ENCODE measurements at places on chromosomes 2 and 18. TPM values are rescaled to one million over a fixed set of nuclear protein-coding genes. Genes with fewer than 3 reads are reported as not detected.

GRCh38 chr2:12433626-12433990, 283.1 kb upstream of the TRIB2 start:
- no peak overlapping the region for H3K4me3 ChIP-seq
- no peak overlapping the region for H3K27ac ChIP-seq
- H3K4me1 ChIP-seq = peaks cover 33% of the 10 kb centered on the region
- H3K27me3 ChIP-seq = no peaks in the 10 kb centered on the region

GRCh38 chr2:20667531-20668401, 822 bp downstream of the GDF7 start:
- no peaks in the 10 kb centered on the region for H3K4me1 ChIP-seq
- H3K36me3 ChIP-seq = no peaks in the 10 kb centered on the region
- H3K27ac ChIP-seq = no peak overlapping the region
- DNase-seq = no peak
- peak overlapping the region; percentile 74 for H3K4me3 ChIP-seq

DNA sequence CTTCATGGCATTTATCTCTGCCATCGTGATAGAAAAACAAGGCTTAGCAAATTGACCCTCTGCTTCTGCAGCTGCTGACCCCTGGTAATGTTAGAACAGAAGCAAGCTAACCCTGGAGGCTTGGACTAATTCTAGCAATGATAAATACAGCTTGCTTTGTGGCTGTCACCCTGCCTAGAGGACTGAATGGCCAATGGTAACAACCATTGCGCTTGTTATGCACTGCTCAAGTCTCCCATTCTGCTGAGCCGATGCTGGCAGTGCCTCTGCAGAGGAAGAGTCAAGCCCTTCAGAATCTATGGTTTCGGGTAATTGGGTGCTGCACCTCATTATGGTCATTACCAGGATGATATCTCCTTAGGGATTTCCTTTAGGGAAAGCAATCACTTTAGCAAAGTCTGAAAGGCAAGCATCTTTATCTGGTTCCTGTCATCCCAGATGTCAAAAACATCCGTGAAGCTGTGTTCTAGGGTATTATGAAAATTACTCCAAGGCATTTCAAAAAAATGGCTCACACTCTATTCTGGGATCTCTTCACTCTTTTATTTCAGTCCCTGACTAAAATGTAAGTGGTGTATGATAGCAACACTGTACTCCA, 186.8 kb upstream of the DLGAP1 start:
- H3K4me1 ChIP-seq = no peaks in the 10 kb centered on the region
- H3K27ac ChIP-seq = no peak overlapping the region
- H3K27me3 ChIP-seq = no peaks in the 10 kb centered on the region
- H3K4me3 ChIP-seq = no peak overlapping the region

DNA sequence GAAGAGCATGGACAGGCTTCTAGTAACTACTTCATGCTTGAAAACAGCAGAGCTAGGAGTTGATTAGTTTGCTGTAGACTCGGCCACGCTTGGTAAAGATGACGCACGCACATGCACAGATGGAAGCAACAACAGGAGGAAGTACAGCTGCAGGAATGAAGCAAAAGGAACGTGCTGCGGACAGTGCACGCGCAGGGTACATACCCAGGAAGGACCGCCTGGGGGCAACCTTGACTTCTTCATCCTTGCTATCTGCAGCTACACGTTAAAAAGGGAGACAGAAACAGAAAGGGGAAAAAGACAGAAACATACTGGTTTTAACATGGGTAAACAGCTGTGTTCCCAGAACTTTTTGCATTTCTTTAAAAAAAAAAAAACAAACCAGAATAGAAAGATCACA, 17.7 kb downstream of the SLC66A2 start:
- H3K4me1 ChIP-seq = peaks cover 3% of the 10 kb centered on the region
- no peak overlapping the region for H3K4me3 ChIP-seq
- H3K27me3 ChIP-seq = no peaks in the 10 kb centered on the region
- no peak for DNase-seq

DNA sequence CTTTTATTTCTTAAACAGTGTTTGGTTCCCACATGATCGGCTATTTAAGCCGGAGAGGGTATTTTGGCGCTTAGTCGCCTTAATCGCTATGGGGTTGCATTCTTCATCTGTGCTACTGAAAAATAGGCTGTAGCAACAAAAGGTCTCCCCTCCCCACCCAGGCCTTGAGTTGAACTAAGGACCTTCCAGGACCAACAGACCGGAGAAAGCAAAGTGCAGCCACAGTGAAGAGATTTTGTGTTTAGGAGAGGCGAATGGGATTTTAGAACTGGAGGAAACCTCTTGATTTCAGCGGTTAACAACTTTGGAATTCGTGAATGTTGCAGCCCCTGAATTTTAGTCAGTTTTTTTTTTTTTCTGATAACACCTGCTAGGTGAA, 1.4 kb downstream of the ITGA6 start:
- peak overlapping the region; percentile 76 for H3K4me3 ChIP-seq
- DNase-seq = no peak
- no peaks in the 10 kb centered on the region for H3K27me3 ChIP-seq
- no peaks in the 10 kb centered on the region for H3K36me3 ChIP-seq
- peaks cover 72% of the 10 kb centered on the region for H3K4me1 ChIP-seq
- H3K27ac ChIP-seq = no peak overlapping the region

- no peaks in the 10 kb centered on the region for H3K27me3 ChIP-seq
- H3K36me3 ChIP-seq = no peaks in the 10 kb centered on the region
- no peak for DNase-seq
- no peaks in the 10 kb centered on the region for H3K4me1 ChIP-seq
- H3K4me3 ChIP-seq = no peak overlapping the region
- H3K27ac ChIP-seq = no peak overlapping the region
Measured at GRCh38 chr18:43022874-43023273, 92.6 kb downstream of the RIT2 start.

- no peak for DNase-seq
- H3K27ac ChIP-seq = peak overlapping the region; percentile 74
- H3K4me1 ChIP-seq = peaks cover 16% of the 10 kb centered on the region
- H3K36me3 ChIP-seq = peaks cover 2% of the 10 kb centered on the region
- H3K27me3 ChIP-seq = no peaks in the 10 kb centered on the region
Measured at GRCh38 chr2:162343492-162343823, 474 bp upstream of the GCA start.

DNA sequence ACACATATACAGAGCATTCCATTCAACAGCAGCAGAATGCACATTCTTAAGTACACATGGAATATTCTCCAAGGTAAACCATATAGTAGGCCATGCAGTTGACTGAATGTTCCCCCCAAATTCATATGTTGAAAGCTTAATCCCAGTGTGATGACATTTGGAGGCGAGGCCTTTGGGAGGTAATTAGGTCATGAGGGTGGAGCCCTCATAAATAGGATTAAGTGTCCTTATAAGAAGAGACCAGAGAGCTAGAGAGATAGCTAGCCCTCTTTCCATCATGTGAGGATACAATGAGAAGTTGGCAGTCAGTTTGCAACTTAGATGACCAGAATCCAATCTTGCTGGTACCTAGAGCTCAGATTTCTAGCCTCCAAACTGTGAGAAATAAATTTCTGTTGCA, 27.6 kb downstream of the TMEM185B start:
- H3K4me3 ChIP-seq = no peak overlapping the region
- H3K27me3 ChIP-seq = no peaks in the 10 kb centered on the region
- peaks cover 30% of the 10 kb centered on the region for H3K36me3 ChIP-seq
- no peak for DNase-seq
- no peaks in the 10 kb centered on the region for H3K4me1 ChIP-seq

GRCh38 chr2:74944987-74945787, 13.3 kb upstream of the POLE4 start:
- no peak overlapping the region for H3K4me3 ChIP-seq
- no peak overlapping the region for H3K27ac ChIP-seq
- peaks cover 11% of the 10 kb centered on the region for H3K4me1 ChIP-seq

DNA sequence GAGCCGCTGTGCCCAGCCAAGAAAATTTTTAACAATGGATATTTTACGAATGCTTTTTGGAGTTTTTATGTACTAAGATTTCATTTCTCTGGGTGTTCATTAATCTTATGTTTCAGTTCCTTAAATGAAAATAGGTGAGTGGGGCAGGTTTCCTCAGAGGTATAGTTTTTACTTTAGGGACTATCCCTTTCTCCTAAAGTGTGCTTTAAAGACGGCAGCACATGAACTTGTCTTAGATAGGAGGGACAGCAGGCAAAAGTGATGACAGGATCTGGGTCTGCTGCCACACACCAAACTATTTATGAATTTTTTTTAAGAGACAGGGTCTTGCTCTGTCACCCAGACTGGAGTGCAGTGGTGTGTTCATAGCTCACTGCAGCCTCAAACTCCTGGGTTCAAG, 8.0 kb upstream of the REL start:
- H3K27me3 ChIP-seq = no peaks in the 10 kb centered on the region
- no peak for DNase-seq
- H3K36me3 ChIP-seq = peaks cover 2% of the 10 kb centered on the region
- H3K27ac ChIP-seq = peak overlapping the region; percentile 87

DNA sequence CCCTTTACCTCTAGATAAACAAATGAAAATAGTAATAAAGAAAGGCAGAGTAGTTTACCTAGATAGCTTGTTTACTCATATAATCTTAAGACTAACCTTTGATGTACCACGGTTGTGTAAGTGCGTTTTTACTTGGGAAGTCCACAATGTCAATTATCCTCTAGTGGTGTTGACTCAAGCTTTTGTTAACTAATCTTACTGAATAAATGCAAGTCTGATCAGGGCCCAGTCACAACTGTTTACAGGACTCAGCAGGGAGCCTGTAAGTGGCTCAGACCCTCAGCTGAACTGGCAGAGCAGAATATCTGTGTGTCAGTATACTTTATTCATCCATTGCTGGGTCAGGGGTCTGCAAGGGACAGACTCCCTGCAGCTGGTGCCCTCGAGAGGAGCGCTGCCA, 98.1 kb upstream of the ACAA2 start:
- H3K36me3 ChIP-seq = no peaks in the 10 kb centered on the region
- no peak overlapping the region for H3K4me3 ChIP-seq
- DNase-seq = no peak
- no peaks in the 10 kb centered on the region for H3K4me1 ChIP-seq
- H3K27ac ChIP-seq = no peak overlapping the region
- peaks cover 12% of the 10 kb centered on the region for H3K27me3 ChIP-seq

GRCh38 chr2:212441141-212441540, 97.5 kb downstream of the ERBB4 start:
- no peak overlapping the region for H3K27ac ChIP-seq
- no peak overlapping the region for H3K4me3 ChIP-seq
- no peaks in the 10 kb centered on the region for H3K27me3 ChIP-seq
- H3K4me1 ChIP-seq = no peaks in the 10 kb centered on the region
- no peaks in the 10 kb centered on the region for H3K36me3 ChIP-seq

DNA sequence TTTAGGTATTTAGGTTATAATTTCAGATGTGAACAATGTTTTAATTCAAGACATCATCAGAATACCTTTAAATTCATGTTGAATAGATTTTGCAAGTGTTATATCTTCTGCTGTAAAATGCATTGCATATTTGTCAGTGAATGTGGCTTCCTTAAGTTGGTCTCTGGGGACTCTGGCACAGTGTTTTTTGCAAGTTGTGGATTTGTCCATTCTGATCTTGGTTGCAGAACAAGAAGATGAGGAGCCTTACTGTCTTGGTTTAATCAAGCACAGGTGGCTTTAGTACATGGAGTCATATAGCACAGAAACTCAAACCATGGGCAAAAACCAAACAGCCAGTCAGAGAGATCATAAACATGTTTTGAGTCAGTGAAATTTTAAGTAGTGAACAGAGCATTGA, 135.7 kb downstream of the ARHGAP28 start:
- H3K27me3 ChIP-seq = no peaks in the 10 kb centered on the region
- no peaks in the 10 kb centered on the region for H3K4me1 ChIP-seq
- H3K36me3 ChIP-seq = no peaks in the 10 kb centered on the region
- H3K4me3 ChIP-seq = no peak overlapping the region
- no peak overlapping the region for H3K27ac ChIP-seq
- no peak for DNase-seq

GRCh38 chr2:172100080-172100934, 2.4 kb downstream of the DLX2 start:
- H3K36me3 ChIP-seq = peaks cover 2% of the 10 kb centered on the region
- no peak overlapping the region for H3K27ac ChIP-seq
- peak overlapping the region; percentile 64 for H3K4me3 ChIP-seq
- H3K27me3 ChIP-seq = peaks cover 79% of the 10 kb centered on the region
- H3K4me1 ChIP-seq = peaks cover 78% of the 10 kb centered on the region
- no peak for DNase-seq

DNA sequence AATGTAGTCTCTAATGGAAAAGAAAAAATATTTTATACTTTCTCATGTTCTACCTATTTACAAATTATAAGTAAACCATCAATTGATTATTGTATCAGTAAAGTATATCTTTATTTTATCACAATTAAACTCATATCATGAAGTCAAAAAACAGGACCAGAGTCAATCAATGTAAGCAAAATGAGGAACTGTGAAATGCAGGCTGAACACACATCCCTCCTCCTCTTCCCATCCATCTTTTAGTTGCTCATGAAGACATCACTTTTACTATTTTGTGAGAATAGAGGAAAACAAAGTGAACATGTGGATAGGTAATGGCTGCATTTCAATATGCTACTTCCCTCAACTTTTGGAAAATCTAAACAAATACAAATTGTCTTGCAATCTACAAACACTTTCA, 188.8 kb upstream of the PGAP1 start:
- DNase-seq = no peak
- peak overlapping the region; percentile 83 for H3K27ac ChIP-seq
- peaks cover 25% of the 10 kb centered on the region for H3K4me1 ChIP-seq
- H3K36me3 ChIP-seq = peaks cover 7% of the 10 kb centered on the region

DNA sequence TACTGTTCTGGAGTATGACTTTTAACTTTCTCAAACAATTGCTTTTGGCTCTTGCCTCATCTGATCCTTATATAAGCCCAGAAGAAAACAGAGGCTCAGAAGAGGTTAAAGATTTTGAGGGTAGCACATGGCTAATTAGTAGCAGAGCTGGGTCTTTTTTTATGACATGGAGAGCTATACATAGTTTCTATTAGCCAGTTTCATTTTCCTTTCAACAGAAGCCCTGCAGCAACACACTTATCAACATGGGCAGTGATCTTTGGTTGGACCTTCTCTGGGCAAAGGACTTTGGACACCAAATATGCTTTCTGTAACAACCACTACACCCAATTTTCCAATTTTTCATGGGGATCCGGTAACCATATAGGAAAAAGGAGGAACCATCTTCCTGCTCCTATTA, 64.9 kb downstream of the NCKAP5 start:
- H3K4me3 ChIP-seq = no peak overlapping the region
- no peaks in the 10 kb centered on the region for H3K4me1 ChIP-seq

DNA sequence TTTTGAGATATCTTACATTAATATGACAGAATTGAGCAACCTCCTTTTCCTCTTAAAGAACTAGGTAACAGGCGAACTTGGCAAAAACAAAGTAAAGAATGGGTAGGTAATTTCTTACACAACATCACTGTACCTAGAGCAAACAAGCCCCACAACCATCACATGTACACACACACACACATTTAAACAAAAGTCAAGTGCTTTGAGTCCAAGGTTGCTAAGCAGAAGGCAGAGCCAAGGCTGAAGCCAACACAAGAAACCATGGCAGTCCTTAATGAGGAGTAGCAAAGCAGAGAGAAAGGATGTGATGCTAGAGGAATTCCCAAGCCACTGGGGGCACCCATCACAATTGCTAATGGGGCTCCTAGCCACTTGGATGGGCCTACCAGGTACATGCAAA, 164.1 kb downstream of the PAX3 start:
- H3K36me3 ChIP-seq = no peaks in the 10 kb centered on the region
- H3K4me1 ChIP-seq = no peaks in the 10 kb centered on the region
- H3K27ac ChIP-seq = no peak overlapping the region
- no peaks in the 10 kb centered on the region for H3K27me3 ChIP-seq

ERMN gene
- total RNA-seq = 3.5 TPM

SOX11 gene
- total RNA-seq = not detected

CD302 gene
- total RNA-seq = 0.88 TPM

ANKRD36C gene
- 61.4 TPM for total RNA-seq

CLEC4F gene
- not detected for total RNA-seq

SLC39A6 gene
- 27.5 TPM for total RNA-seq

C2orf80 gene
- total RNA-seq = not detected

OBSL1 gene
- total RNA-seq = 1.3 TPM

All from activated T-cell treated with anti-CD3 and anti-CD28 coated beads, Interleukin-2, amount 50 U/mL, for 72 hours (primary cell).